ENCODE measurements at places on chromosomes 7 and 10.
A peak's percentile ranks its signal among the peaks of the same experiment; 100 is the strongest.

DNA sequence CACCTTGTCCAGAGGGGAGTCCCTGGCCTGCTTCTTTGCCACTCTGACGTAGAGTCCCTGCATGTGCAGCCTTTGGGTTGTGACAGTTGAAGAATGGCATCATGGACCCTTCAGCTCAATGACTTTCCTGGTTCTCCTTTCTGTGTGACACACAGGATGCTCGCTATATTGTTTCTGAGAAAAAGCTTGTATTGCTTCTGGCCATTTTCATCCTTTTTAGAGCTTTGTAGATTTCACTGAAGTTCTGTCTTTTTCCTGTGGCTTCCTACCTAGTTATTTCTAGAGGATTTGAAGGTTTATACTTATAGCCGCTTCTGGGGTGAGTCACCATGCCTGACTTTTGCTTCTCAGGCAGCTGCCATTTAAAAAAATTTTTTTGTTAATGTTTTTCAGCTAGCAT, 27.0 kb downstream of the SND1 start:
- peak; percentile 63 for DNase-seq

- DNase-seq, result peak; percentile 25
These were observed 62.3 kb downstream of the LAMB4 start for GRCh38 chr7:108067844-108068243.

DNA sequence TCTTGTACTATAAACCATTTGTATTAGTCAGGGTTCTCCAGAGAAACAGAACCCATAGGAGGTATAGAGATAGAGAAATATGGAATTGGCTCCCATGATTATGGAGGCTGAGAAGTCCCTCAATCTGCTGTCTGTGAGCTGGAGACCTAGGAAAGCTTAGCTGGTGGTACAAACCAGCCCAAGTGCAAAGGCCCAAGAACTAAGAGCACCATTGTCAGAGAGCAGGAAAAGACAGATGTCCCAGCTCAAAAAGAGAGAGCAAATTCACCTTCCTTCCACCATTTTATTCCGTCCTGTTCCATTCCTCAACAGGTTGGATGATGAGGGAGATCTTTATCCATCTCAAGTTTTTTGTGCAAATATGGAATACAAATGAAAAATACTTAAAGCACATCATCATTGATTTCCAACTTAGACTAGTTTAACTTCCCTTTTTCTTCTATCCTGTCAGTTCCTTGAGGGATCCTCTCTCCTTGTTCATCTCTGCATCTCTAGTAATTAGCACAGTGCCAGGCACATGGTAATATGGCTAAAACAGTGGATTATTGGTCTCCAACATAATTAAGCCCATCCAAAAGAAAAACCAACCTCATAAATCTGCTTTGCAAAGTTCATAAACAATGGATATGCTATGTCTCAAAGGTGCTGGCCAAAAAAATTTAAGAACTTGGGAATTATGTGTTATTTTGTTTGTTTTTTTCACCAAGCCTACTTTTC, 83.1 kb upstream of the PIK3CG start:
- no peak for DNase-seq

- no peak for DNase-seq
These were observed 42.0 kb downstream of the FZD1 start for GRCh38 chr7:91306266-91306665.

DNA sequence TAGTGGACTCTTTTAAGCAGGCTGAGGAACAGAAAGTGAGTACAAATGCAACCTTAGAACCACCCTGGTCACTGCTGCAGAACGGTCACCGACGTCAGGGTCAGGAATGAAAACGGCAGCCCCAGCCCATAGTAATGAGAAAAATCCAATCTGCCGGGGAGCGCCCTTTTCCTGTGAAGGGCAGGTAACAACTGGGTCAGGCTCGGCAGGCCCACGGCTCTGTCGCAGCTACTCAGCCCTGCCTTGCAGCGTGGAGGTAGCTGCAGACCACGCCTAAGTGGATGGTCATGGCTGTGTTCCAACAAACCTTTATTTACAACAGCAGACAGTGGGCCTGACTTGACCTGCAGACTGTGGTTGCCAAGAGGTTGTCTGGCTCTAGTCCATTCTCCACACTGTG, 563.2 kb downstream of the DNAJB6 start:
- no peak for DNase-seq

DNA sequence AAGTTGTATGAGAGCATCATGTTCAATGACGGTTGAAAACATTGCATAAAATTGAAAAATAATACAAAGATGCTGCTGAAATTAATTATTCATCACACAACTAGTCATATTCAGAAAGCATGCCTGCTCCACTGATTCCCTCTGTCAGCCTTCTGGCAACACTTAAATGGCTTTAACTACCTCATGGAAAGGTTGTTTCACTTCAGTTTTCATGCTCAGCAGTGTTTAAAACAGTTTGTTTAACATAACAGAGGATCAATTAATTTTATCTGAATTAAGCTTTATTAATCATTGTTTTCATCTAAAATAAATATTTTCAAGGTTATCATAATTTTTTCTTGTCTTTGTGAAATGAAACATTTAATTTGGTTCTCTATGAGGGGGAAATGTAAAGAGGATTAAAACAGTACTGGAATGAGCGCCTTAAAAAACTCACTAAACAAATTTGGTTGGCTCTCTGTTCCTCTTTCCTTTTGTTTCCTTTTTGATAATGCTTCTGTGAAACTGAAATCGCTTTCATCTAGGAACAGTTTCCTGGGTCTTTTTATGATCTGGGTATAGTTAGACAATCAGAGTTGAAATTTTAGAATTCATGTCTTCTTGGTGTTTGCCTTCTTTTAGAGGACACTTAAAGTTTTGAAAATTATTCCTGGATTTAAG, 427.4 kb downstream of the SH2D4B start:
- DNase-seq, result no peak

DNA sequence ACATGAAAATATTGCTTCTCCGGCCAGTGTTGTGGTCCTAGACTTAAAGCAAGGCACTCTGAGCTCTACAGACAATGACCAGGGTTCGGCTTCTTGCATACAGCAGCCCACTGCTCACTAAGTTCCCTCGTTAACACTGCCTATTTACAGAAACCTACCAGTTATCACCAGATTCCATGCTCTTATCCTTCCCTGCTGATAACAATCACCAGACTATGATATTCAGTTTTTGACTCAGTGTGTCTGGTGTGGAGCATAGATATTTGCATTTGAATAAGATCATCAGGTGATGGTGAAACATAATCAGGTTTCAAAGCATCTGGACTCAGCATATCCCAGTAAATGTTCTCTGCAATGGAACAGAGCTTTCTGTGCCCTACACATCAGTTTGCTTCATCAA, 182.3 kb downstream of the SNX13 start:
- DNase-seq, result no peak

DNA sequence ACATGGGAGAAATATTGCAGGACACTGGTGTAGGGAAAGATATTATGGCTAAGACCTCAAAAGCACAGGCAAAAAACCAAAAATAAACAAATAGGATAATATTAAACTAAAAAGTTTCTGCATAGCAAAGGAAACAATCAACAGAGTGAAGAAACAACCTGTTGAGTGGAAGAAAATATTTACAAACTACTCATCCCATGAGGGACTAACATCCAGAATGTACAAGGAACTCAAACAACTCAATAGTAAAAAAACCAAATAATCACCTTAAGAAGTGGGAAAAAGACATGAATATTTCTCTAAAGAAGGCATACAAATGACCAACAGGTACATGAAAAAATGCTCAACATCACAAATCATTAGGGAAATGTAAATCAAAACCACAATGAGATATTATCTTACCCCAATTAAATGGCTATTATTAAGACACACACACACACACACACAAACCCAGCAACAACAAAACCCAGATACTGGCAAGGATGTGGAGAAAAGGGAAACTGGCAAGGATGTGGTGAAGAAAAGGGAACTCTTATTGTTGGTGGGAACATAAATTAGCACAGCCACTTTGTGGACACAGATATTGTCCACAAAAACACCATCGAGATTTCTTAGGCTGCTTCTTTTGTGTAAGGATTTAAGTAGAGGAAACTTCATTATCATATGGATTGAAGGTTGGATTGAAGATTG, 9.8 kb upstream of the RAB18 start:
- DNase-seq, result no peak

DNA sequence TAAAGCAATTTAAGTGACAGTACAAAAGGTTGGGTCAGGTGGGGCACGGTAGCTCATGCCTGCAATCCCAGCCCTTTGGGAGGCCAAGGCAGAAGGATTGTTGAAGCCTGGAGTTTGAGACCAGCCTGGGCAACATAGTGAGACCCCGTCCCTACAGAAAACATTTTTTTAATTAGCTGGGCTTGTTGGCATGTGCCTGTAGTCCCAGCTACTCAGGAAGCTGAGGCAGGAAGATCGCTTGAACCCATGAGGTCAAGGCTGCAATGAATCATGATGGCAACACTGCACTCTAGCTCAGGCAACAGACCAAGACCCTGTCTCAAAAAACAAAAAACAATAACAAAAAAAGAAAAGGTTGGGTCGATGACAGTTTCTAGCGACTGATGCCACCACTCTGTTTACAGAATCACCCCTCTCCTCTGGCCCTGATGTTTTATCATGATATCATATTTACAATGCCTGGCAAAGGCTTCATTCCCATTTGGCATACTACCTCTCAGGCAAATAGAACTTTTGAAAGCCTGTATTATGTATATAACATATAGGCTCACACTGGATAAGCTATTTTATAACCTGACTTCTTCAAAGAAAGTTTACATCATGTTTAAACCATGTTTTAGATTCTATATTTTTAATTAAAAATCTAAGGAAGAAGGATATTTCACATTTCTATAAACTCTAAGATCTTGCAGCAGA, 558 bp upstream of the ABCC2 start:
- DNase-seq, result no peak

All from LHCN-M2 (cell line).